Posterior vena cava (tissue), 2 donors: ENCODE measurements at places on chromosomes 5 and 9. TPM values are rescaled to one million over a fixed set of nuclear protein-coding genes. Genes with fewer than 3 reads are reported as not detected.

The PCDHB10 gene
- total RNA-seq = 2.6 TPM

The INSL4 gene
- not detected for total RNA-seq

The PCDHA3 gene
- total RNA-seq = 0.23 TPM

The TEX48 gene
- total RNA-seq = not detected

The OR1J2 gene
- total RNA-seq = not detected

The SLC45A2 gene
- not detected for total RNA-seq

- DNase-seq = no peak
Measured at GRCh38 chr9:104386013-104386412, 118.0 kb upstream of the OR13F1 start.

DNA sequence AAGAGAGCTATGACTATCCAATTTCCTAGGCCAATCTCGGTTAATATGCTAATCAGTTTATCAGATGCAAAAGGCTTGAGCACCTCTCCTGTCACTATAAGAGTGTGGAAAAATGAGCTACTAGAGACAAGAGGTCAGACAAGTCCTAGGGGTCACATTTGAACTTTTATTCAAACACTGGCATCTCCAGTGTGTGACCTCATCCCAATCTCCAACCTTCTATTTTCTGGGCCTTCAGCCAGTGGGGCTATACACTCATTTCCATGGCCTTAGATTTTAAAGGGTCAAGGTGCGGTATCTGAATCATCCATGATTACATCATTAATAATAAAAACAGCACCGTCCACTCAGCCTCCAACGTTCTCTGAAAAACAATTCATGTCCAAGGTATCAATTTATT is 139.6 kb upstream of the LRRTM2 start:
- no peak for DNase-seq

DNA sequence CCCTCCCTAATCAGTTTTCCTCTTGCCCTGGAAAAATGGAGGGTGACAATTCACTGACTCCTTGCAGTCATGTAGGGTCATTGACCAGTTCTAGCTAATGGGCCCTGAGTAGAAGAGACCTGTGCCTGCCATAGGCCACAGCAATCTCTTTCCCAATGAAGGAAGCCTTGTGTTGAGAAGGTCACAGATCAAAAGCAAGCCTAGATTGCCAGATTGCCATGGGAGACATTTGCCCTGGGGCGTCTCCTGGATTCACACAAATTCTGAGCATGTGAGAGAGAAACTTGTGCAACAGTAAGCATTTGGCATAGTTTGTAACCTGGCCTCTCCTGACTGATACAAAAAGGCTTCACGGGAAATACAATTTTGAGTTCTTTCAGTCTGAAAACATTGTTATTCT is 148.0 kb downstream of the NUDT12 start:
- no peak for DNase-seq

- no peak for DNase-seq
Measured at GRCh38 chr9:18379073-18379811, 94.7 kb upstream of the ADAMTSL1 start.

GRCh38 chr9:84189904-84190303 is 150.7 kb downstream of the SLC28A3 start:
- DNase-seq = no peak
